ENCODE measurements at places on chromosomes 13 and 19.

- DNase-seq = no peak
These were observed 11.8 kb downstream of the RASA3 start for GRCh38 chr13:114120591-114121011.

- DNase-seq = no peak
These were observed 11.5 kb downstream of the CIB3 start for GRCh38 chr19:16161840-16162239.

DNA sequence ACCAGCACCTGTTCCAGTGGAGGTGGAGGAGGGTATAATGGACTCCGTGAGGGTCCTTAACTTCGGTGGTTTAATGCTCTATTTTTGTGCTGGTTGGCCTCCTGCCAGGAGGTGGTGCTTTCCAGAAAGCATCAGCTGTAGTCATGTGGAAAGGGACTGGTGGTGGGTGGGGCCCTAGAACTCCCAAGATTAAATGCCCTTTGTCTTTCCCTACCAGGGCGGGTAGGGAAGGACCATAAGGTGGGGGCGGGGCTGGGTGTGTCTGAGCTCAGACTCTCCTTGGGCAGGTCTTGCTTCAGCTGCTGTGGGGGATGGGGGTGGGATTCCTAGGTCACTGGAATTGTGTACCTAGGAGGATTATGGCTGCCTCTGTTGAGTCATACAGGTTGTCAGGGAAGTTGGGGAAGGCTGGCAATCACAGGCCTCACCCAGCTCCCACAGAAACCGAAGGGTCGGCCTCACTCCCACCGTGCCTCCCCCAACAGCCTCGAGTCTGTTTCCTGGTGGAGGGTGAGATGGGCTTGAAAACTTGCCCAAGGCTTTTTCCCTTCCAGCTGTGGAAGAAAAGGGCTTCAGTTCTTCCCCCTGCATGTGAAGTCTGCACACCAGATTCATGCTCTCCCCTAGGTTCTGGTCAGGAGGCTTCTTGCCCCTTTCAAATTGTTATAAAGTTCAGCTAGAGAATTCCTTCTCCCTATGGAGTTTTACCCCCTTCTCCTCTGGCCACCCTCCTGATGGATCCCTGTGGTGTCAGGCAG, 60.3 kb upstream of the CLDN10 start:
- no peak for DNase-seq

DNA sequence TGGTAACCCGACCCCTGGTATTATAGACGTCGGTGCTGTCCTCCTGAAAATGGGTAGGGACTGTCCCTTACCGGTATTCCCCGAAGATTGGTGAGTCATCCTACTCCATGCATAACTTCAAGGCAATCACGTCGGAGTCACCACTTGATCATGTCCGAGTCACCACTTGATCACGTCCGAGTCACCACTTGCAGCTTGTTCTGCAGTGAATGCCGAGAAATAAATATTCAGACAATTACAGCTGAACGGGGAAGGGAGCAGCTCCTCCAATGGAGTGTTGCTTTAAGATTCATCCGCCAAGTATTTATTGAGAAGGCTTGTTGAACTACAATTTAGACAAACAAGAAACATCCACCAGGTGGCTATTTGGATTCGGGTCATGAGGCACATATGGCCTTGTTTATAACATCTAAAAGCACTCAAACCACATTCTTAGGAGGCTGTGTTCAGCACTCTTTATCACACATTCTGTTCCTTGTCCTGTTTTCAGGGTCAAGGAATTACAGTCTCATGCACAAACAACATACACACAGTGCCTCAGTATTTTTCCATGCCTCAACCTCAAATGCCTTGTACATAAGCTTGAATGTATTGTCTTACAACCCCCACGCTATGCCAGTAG, 43.1 kb downstream of the ZNF726 start:
- DNase-seq = no peak

GRCh38 chr19:6801485-6802086, 29.1 kb downstream of the VAV1 start:
- DNase-seq = peak; percentile 78

GRCh38 chr19:480016-480855, 16.1 kb upstream of the MADCAM1 start:
- DNase-seq = peak; percentile 31

DNA sequence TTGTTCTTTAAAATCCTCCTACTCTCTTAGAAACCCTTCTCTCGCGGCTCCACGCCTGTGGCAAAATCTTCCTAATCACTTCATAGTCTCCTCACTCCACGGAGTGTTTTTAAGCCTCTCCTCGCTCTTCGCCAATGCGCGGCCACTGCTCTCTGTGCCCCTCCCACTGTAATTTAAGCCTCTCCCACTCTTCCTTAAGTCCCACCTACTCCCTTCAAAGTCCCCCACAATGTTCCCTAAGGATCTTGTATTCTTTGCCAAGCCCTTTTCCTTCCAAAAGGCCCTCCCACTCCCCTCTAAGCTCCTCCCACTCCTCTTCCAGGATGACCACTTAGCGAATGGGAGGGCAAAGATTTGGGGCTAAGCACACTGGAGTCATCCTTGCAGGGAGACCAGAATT, 1.3 kb downstream of the FIZ1 start:
- no peak for DNase-seq

DNA sequence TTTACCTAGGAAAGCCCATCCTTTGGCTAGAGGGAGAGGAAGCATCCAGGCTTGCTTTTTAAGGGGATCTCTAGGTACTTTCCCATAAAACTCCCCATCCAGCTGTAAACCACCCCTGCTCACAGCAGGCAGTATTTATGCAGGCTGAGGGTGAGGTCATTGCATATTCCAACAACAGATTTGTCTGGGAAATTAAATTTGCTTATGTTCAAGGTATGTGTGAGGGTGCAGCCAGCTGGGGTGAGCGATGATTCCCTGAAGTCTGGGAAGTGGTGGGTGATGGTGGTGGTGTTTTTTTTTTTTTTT, 96.3 kb upstream of the C1QTNF9B start:
- DNase-seq = no peak

DNA sequence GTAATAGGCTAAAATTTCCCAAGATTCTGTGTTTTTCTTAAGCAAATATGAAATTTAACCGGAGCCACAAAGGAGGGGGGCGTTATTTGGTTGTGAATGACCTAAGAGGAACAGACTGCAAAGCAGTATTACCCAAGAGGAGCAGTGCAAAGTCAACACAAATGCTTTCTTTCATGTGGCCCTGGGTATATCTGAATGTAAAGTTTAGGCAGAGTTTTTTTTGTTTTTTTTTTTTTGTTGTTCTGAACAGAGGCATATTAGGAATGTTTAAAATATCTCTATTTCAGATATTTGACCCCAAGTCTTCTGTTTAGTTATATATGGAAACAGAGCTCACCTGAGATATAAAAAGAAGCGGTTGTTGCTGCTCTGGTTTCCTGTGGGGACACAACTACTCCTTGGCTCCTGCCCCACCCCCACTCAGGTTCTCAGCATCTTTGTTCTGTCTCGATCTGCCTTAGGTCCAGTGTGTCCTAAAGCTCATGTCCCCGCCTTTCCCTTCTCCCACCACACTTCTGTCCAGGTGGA, 220.7 kb downstream of the RFC3 start:
- no peak for DNase-seq

- no peak for DNase-seq
These were observed 25.9 kb downstream of the UBA2 start for GRCh38 chr19:34454091-34454490.

DNA sequence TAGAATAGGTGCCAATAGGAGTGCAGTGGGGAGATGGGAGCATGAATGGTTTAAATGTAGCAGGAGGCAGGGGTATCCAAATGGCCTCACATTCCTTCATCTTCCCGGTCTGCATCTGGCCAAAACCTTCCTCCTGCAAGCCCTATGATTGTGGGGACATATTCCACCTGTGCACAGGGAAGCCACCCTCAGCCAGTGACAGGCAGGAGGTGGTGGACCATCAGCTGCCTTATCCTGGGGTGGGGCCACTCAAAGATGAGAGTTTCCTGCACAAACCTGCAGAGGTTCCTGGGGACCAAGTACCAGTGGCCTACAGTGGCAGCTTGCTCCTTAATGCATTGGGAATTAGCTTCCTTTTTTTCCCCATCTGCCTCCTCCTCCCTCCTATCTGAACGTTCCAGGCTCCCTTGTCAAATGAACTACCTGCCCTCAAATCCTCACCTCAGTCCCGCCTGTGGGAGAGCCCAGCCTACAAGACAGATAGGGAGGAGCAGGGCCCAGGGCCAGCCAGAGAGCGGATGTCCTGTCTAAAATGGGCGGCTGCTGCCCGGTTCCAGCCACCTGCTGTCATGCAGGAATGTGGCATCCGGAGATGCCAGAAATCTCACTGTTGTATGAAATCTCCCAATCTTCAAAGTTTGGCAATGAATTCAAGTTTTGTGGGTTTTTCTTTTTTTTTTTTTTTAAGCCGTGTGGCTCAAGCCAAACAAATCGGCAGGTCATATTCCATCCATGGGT, 85.0 kb downstream of the TSHZ3 start:
- no peak for DNase-seq

GRCh38 chr13:99949679-99950413, 21.7 kb downstream of the ZIC5 start:
- no peak for DNase-seq

DNA sequence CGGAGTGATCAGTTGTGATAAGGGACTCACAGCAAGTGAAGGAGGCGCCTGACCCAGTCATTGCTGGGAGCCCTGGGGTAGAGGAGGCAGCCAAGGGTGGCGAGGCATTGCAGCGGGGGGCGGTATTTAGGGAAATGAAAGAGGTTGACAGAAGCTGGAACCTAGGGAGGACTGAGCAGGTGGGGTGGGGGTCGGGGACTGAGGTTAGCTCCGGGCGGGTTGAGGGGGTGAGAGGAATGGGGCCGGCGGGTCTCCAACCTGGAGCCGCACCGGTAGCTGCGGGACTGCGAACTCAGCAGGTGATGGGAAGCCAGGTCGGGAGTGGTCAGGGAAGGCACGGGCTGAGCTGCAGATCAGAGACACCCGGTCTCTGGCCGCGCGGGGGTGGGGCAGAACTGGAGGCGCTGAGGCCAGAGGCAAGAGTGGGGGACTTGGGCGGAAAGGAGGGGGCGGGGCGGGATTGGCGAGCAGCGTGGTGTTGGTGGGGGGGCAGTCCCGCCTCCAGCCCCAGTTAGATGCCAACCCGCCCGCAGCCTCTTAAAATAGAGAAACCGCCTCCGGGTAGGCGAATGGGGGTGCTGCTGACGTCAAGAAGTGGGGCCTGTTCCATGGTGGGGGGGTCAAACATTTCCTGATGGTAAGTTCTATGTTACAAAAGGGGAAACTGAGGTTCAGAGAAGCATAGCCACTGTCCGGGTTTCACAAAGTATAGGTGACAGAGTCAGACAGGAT, 1.5 kb downstream of the MAST3 start:
- no peak for DNase-seq

DNA sequence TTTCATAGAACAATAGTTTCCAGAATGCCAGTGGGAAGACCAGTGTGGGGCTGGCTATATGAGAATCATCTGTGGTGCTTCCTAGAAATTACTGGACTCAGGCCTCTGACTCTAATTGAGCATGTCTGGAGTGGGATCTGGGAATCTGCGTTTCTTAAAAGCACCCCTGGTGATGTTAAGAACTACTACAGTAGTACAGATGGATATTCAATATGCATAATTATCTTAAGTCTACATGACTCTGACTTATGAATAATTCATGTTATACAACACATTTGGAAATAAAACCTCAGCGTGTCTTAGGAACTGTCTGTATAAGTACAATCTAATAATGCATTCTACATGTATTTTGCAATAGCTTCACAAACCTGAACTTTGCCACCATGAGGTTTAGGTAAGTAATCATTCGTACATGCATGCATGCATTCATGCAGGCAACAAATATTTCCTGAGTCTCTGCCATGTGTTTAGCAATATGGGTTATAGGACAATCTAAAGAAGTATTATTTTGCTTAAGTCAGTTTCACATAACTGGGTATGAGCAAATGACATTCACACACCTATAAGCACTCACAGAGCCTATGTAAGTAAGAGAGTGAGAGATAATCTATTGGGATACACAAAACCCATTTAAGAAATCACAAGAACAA, 62.0 kb downstream of the EPSTI1 start:
- DNase-seq = no peak
